Activated effector memory CD4-positive, alpha-beta T cell treated with Interleukin-2 at 50 U/mL for 16 hours (primary cell): ENCODE measurements at places on chromosomes 5 and 9.

GRCh38 chr9:5626727-5627634, 1.9 kb upstream of the RIC1 start:
- DNase-seq = peak; percentile 8

DNA sequence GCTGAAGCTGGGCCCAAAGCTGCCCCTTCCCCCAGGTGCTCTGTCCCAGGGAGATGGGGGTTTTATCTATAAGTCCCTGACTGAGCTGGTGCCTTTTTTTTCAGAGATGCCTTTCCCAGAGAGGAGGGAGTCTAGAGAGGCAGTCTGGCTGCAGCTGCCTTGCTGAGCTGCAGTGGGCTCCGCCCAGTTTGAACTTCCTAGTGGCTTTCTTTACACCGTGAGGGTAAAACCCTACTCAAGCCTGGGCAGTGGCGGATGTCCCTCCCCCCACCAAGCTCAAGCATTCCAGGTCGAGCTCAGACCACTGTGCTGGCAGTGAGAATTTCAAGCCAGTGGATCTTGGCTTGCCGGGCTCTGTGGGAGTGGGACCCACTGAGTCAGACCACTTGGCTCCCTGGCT, 41.3 kb downstream of the CAVIN4 start:
- no peak for DNase-seq

- no peak for DNase-seq
Measured at GRCh38 chr5:68707575-68707974, 386.2 kb upstream of the SLC30A5 start.

DNA sequence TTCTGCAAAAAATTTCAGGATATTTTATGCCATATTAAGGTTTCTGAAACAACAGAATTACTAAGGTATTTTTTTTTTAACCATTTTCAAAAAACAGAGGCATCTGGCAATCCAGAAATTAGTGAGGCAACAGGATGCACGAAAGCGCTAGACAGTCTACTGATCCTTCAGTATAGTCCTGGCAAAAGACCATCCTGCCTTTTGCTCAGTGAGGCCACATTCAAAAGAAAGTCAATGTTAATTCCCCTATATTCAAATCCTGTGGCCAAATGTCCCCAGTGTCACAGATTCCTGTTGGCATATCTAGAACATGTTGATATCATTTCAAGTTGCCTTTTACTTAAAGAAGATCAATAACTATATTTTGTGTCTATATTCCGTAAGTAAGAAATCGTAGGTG, 13.1 kb upstream of the NFIB start:
- no peak for DNase-seq

DNA sequence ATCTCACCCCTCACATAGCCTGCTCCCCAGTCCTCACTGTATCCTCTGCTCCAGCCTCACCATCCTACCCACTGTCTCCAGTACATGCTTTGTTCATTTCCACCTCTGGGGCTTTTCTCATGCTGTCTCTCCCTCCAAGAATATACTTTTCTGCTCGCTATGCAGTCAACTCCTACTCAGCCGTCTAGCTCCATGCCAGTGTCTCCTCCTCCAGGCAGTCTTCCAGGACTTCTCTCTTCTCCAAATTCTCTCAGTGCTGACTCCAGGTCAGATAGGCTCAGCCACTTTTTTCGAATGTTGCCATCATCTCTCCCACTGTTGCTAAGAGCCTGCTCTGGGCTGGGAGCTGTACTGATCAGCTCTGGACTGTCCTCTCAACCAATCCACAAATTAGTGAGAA, 8.0 kb upstream of the DAB2IP start:
- no peak for DNase-seq

DNA sequence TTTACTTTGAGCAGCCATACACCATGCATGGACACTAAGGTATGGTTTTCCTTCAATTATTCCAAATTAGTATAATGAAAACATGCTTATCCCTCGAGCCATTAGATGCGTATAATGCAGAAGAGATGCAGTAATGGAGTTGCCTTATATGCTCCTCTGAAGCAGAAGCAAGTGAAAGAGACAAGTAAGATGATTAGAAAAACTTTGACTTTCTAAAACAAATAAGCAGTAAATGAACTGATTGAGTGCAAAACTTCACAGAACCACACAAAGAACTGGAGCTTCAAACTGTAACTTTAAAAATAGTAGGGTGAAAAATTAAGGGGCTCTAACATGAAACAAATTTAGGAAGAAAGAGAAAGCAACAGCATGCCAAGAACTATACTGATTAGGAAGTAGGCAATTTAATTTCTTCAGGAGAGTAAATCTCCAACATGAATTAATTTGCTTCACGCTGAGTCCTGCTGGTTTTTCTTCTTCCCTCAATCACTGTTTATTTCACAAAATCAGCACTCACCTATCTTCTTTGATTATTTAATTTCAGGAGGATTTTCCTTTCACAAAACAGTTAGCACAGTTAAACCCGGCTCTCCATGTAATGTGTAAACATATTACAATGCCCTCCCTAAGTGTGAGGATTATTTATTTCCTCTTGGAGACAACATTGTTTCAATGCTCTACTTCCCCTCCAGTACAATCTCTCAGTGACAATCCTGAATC, 90.3 kb upstream of the PAM start:
- no peak for DNase-seq

- DNase-seq = no peak
Measured at GRCh38 chr5:57779383-57780223, 297.0 kb upstream of the ACTBL2 start.

GRCh38 chr5:170636206-170636605, 132.4 kb downstream of the KCNIP1 start:
- no peak for DNase-seq
